ENCODE measurements at places on chromosomes 4 and X.
A peak's percentile ranks its signal among the peaks of the same experiment; 100 is the strongest.

DNA sequence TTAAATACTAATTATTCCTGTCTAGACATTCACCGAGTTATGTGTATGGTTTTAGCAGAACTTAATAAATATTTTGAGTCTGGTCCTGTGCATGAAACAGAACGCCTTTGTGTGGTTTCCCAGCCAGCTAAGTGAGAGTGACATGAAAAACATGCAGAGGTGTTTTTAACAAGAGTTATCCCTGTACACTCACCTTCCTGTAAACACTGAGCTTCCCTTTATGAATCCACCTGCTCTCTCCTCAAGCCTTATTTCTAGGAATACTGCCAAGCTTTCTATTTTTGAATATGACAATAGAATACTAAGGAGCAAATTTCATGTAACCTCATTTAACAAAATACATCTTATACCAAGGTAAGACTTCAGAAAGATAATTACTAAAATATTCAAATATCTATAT lies 270.3 kb upstream of the CTSO start:
- H3K4me3 ChIP-seq = no peak overlapping the region
- H3K27ac ChIP-seq = no peak overlapping the region
- no peaks in the 10 kb centered on the region for H3K4me1 ChIP-seq
- DNase-seq = no peak

DNA sequence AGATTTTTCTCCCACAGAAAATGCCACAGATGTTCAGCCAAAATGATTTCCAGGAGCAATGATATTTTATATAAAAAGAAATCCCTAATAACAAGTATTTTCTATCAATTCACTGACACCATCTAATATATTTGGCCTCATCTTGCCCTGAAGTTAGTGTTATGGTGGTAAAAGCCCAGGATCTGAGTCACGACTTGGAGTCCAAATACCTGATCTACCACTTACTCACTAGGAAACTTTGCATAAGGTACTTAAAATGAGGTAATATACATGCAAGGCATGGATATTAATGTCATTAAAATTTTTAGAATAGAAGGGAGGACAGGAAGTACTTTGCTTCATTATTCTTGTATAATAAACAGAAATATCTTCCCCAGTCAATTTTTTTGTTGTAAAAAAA lies 16.3 kb downstream of the PPP3CA start:
- no peak for DNase-seq
- peaks cover 70% of the 10 kb centered on the region for H3K4me1 ChIP-seq
- H3K4me3 ChIP-seq = no peak overlapping the region

DNA sequence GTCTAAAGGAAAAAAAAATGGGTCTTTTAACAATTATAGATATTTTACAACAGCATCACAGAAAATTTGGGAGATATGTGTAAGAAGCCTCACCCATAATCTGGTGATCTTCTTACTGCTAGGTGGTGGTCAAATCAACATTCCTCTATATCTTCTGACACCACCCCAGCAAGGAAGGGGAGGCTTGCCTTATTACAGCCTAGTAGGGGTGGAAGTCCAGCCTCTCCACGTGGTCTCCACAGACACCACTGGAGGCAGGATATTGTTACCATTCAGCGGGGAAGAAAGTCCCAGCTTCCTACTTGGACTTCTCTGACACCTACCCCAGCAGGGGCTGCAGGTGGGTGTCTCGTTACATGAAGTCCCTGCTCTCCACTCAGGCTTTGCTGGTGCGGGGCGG lies 28.7 kb downstream of the PRPS1 start:
- no peaks in the 10 kb centered on the region for H3K27me3 ChIP-seq
- no peak for DNase-seq
- H3K36me3 ChIP-seq = no peaks in the 10 kb centered on the region
- no peak overlapping the region for H3K27ac ChIP-seq
- peaks cover 16% of the 10 kb centered on the region for H3K4me1 ChIP-seq
- no peak overlapping the region for H3K4me3 ChIP-seq

- DNase-seq = no peak
- H3K27ac ChIP-seq = peak overlapping the region; percentile 64
- no peaks in the 10 kb centered on the region for H3K36me3 ChIP-seq
- peaks cover 76% of the 10 kb centered on the region for H3K4me1 ChIP-seq
Measured at GRCh38 chr4:7900334-7900909, 39.2 kb downstream of the AFAP1 start.

DNA sequence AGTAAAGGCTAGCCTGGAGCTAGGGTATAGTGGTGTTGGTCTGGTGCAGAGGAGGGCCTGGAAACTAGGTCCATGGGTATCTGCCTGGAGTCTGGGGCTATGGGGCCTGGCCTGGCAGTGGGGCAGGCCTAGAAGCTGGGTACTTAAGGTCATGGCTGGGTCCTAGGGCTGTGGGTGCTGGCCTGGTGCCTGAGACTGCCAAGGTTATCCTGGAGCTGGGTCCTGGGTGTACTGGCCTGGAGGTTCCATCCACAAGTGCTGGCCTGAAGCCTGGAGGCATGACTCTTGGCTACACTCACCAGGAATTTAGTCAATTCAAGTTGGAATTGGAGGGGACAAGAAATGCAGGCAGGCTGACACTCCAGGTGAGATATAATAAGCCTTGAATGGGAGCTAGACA lies 108.4 kb upstream of the ZCCHC13 start:
- peaks cover 37% of the 10 kb centered on the region for H3K36me3 ChIP-seq
- peaks cover 6% of the 10 kb centered on the region for H3K4me1 ChIP-seq
- H3K27ac ChIP-seq = no peak overlapping the region

DNA sequence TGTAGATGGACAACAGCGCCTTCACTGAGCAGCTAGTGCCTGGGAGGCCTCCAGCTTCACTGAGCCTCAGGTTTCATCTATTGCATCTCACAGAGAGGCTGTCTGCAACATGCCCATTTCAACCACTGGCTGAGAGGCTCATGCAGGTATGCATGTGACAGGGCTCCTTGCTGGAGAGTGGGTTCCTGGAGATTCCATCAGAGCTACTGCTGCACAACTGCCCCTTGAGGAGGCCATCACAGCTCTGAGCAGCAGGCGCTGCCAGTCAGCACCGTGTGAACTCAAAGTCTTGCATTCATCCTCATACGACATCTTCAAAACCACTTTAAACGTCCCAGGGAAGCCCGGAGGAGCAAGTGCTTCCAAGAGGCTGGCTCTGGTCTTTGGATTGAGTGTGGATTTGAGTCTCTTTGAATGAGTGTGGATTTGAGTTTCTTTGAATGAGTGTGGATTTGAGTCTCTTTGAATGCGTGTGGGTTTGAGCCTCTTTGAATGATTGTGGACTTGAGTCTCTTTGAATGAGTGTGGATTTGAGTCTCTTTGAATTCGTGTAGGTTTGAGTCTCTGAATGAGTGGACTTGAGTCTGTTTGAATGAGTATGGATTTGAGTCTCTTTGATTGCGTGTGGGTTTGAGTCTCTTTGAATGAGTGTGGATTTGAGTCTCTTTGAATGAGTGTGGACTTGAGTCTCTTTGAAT lies 8.7 kb downstream of the P2RY8 start:
- DNase-seq = no peak
- no peak overlapping the region for H3K4me3 ChIP-seq
- H3K4me1 ChIP-seq = no peaks in the 10 kb centered on the region
- H3K36me3 ChIP-seq = no peaks in the 10 kb centered on the region
